ENCODE measurements at places on chromosomes 5 and 9.
A peak's percentile ranks its signal among the peaks of the same experiment; 100 is the strongest.

- no peak for DNase-seq
Observed at GRCh38 chr5:180830253-180831138, 27.9 kb upstream of the MGAT1 start.

DNA sequence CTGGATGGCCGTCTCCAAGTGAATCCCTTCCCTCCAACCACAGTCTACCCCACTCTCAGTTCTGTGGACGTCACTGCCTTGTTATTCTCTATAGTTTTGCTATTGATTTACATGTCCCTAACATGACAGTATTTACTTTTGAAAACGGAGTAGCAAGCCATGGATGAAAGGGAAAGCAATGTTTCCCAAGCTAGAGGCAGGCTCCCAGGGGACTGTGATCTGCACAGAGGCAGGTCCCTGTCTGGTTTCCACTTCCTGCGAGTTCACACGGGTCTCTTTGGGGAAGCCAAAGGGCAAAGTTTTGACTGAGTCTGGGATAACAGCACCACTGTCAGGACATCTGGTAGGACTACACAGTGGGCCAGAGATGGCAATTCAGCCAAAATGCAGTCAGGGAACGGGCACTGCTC lies 12.7 kb downstream of the C9orf153 start:
- DNase-seq, result no peak

- peak; percentile 74 for DNase-seq
Observed at GRCh38 chr9:7760014-7760415, 39.6 kb downstream of the DMAC1 start.

- DNase-seq, result no peak
Observed at GRCh38 chr9:97531888-97532376, 30.5 kb downstream of the TMOD1 start.

- DNase-seq, result no peak
Observed at GRCh38 chr9:8552732-8553131, 753.2 kb upstream of the DMAC1 start.

DNA sequence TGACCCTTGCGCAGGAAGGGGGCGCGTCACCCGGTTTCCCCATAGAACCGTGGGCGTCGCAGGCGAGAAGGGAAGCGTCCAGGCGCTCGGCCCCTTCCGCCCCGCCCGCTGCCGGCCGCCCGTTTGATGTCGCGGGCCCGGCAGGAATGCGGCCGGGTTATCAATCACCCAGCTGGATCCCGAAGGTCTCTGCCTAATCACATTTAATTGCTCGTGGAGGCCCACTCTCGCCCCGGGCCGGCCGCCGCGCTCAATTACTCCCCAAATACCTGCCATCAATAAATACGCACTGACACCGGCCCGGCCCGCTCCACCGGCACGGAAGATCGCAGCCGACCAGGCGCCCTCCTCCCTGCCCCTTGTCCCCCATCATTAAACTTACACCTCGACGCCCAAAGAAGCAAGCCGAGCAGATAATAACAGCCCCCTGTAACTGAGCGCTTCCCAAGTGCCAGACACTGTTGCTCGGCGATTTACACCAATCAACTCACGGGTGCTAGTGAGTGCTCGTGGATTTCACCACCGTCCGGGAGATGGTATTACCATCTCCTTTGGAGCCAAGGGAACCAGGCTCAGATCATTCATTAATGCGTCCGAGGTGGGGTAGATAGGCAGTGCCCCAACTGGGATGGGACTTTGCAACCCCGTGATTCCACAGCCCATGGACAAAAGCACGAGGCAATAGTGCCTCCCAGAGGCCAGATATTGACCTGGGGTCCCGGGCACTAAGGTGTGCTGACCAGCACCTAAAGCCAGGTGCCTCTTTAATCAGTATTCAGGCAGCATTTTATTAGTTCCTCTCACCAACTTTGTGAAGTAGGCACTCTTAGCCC lies 11.3 kb downstream of the MSX2 start:
- DNase-seq, result no peak

GRCh38 chr9:130491830-130492482 lies 47.2 kb downstream of the ASS1 start:
- DNase-seq, result no peak

GRCh38 chr9:88766778-88767503 lies 224.3 kb upstream of the S1PR3 start:
- peak; percentile 75 for DNase-seq

GRCh38 chr9:29214154-29214689 lies 1640.9 kb upstream of the C9orf72 start:
- no peak for DNase-seq

- no peak for DNase-seq
Observed at GRCh38 chr5:113179156-113179555, 202.6 kb downstream of the DCP2 start.

- peak; percentile 36 for DNase-seq
Observed at GRCh38 chr5:10599862-10600284, 36.0 kb downstream of the ANKRD33B start.

DNA sequence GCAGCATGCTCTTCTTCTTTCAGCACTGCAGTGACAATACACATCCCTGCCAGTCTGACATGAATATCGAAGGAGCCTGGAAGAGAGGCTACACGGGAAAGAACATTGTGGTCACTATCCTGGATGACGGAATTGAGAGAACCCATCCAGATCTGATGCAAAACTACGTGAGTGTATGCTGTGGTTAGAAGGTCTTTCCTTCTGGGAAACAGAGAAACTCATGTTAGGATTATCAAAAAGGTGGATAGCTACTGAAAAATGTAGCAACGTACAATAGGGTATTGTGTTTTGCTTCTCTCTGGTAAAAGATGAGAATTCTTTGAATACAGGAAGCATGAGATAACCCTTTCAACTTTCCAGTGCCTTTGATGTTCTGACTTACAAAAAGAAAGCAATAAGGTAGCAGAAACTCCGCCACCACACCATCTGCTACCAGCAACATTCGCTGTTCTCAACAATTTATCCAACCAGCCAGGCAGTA lies 133.3 kb downstream of the PCSK5 start:
- DNase-seq, result no peak

DNA sequence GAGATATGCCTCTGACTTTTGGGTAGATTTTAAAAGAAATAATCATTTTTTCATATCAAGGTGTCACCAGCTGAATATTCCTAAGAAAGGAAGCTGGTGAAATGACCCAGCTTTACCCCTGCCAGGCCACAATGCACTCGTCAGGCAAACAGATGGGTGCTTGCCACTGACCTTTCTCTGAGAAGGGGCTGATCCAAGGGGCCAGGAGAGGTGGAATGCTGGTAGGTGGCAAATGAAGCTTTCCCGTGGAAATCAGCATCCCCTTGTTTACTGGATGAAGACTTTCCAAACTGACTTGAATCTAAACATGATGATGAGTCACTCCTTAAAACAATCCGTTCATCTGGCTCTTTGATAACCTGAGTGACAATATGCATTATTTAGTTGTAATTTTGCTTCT lies 44.3 kb upstream of the PLPP6 start:
- no peak for DNase-seq

Data from skeletal muscle cell (primary cell).